Panc1 (cell line): ENCODE measurements at places on chromosomes 7 and 10. TPM values are rescaled to one million over a fixed set of nuclear protein-coding genes. Genes with fewer than 3 reads are reported as not detected.

DNA sequence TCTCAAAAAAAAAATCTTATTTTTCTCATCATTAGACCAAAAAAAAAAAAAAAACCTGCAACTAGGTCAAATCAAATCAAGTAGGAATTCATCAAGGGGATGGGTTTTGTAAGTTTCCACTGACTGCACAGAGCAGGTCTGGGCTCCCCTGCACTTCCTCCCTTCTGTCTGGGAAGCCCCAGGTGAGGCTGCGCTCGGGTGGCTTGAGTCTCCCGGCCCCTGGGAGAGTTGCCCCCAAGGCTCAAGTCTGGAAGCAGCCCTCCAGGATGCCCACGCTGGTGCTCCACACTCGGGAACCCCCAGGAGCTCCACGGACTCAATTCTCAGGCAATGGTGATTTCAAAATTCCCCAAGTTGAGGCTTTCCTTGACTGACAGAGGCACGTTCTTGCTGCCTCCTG, 41.7 kb upstream of the RBM33 start:
- no peaks in the 10 kb centered on the region; the same call in 1 of the 2 replicates for H3K4me1 ChIP-seq
- no peak overlapping the region for H3K27ac ChIP-seq
- no peak overlapping the region for H3K4me3 ChIP-seq
- DNase-seq: no peak

The CNPY1 gene
- total RNA-seq: not detected

DNA sequence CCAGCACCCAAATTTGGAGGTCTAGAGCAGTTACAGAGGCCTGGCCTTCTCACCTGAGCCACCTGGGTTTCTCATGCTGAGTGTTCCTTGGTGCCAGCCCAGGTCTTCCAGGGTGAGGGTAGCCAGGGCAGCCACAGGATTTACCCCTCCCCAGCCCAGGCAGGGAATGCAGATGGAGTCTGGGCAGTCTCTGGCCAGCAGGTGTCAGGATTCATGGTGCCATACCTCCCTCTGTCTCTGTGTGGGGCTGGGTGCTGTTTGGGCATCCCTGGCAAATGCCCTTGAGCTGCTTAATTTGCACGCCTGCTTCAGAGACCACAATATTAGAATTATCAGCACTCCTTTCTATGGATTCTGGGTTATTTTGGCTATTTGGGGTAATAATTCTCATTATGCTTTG, 246.7 kb downstream of the GFRA1 start:
- H3K4me3 ChIP-seq: no peak overlapping the region
- no peaks in the 10 kb centered on the region for H3K4me1 ChIP-seq
- no peak for DNase-seq
- no peaks in the 10 kb centered on the region for H3K36me3 ChIP-seq
- H3K27me3 ChIP-seq: no peaks in the 10 kb centered on the region

DNA sequence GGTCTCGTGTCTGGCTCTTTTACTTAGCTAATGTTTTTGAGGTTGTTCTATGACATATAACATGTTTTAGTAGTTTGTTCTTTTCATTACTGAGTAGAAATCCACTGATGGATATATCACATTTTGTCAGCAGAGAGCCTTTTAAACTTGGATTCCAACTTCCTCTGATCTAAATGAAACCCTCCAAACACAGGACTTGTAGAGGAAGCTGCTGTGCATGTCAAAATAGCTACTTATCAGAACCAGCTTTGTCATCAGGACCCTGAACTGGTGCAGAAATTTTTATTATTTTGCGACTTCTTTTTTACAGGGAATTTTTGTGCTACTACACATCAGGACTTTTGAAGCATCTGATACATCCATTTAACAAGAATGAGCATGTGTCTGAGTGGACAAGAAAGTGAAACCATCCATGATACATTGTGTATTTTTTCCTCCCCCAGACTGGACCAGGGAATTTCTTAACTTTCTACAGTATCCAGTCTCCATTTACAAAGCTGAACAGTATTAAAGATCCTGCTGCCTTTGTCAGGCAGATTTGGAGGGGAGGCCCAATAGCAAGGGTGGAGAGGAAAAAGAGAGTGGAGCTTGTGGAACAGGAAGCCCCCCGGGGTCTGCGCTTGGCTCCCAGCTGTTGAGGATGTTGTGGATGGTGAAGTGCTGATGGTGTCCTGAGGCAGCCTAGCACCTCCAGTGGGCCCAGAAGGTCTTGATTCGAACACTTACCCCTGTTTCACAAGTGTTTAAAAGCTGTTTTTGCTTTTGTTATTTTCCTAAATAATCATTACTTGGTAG, 29.3 kb upstream of the MTPAP start:
- no peak overlapping the region for H3K27ac ChIP-seq
- DNase-seq: no peak
- no peaks in the 10 kb centered on the region for H3K36me3 ChIP-seq
- H3K4me3 ChIP-seq: no peak overlapping the region
- no peaks in the 10 kb centered on the region for H3K27me3 ChIP-seq
- H3K4me1 ChIP-seq: no peaks in the 10 kb centered on the region

The HOXA7 gene
- total RNA-seq: not detected

The PON1 gene
- total RNA-seq: not detected

DNA sequence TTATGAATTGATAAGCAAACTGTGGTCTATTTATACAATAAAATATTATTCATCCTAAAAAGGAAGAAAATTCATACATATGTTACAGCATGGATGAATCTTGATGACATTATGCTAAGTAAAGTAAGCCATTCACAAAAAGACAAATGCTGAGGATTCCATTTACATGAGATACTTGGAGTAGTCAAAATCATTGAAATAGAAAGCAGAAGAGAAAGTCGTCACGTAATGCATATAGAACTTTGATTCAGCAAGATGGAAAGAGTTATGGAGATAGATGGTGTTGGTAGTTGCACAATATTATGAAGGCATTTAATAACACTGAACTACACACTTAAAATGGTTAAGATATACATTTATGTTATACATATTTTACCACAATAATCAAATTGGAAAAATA, 309.7 kb upstream of the KLF6 start:
- DNase-seq: no peak
- H3K4me3 ChIP-seq: no peak overlapping the region
- H3K4me1 ChIP-seq: no peaks in the 10 kb centered on the region
- H3K27me3 ChIP-seq: no peaks in the 10 kb centered on the region
- H3K36me3 ChIP-seq: no peaks in the 10 kb centered on the region
- no peak overlapping the region for H3K27ac ChIP-seq

DNA sequence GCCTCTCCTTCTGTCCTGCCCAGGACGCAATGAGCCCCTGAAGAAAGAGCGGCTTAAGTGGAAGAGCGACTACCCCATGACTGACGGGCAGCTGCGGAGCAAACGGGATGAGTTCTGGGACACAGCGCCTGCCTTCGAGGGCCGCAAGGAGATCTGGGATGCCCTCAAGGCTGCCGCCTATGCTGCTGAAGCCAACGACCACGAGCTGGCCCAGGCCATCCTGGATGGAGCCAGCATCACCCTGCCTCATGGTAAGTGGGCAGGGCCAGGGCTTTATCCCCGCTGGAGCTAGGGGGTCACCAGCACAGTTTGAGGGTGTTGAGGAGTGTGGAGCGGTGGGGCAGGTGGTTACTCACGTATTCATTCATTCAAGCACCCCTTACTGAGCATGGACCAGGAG, 4.7 kb upstream of the ANKRD2 start:
- no peak overlapping the region for H3K27ac ChIP-seq
- no peaks in the 10 kb centered on the region for H3K27me3 ChIP-seq
- no peak for DNase-seq
- H3K4me1 ChIP-seq: peaks cover 31% of the 10 kb centered on the region
- H3K36me3 ChIP-seq: no peaks in the 10 kb centered on the region
- H3K4me3 ChIP-seq: no peak overlapping the region

The NKX1-2 gene
- 0.15 TPM for total RNA-seq

GRCh38 chr7:47285860-47286491, 295.9 kb downstream of the TNS3 start:
- H3K27me3 ChIP-seq: no peaks in the 10 kb centered on the region
- DNase-seq: no peak
- H3K4me3 ChIP-seq: no peak overlapping the region
- H3K27ac ChIP-seq: no peak overlapping the region
- peaks cover 81% of the 10 kb centered on the region for H3K36me3 ChIP-seq
- peaks cover 4% of the 10 kb centered on the region; the same call in 1 of the 2 replicates for H3K4me1 ChIP-seq

The GPC2 gene
- 7.9 TPM for total RNA-seq

DNA sequence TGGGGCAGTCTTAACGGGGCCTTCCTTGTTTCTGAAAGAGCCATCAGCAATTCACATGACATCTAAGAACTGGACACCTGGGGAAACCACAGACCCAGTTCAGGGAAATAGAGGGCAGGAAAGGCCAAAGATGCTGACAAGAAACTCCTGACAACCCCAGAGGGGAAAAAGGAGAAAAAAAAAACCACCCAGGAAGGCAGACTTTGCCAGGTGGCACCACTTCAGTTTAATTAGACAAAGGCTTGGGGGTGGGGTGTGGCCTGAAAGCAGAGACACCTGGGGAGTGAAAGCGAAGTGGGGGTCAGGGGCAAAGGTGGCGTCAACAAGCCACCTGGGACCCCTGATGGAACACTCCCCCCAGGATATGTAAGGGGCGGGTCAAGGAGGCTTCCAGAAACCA, 53.6 kb downstream of the RAB11FIP2 start:
- no peaks in the 10 kb centered on the region for H3K4me1 ChIP-seq
- H3K27ac ChIP-seq: no peak overlapping the region

GRCh38 chr10:14302035-14302434, 28.7 kb downstream of the FRMD4A start:
- H3K36me3 ChIP-seq: no peaks in the 10 kb centered on the region
- no peak for DNase-seq
- H3K4me1 ChIP-seq: no peaks in the 10 kb centered on the region

- no peak overlapping the region for H3K4me3 ChIP-seq
- no peaks in the 10 kb centered on the region for H3K36me3 ChIP-seq
- H3K27me3 ChIP-seq: no peaks in the 10 kb centered on the region
Measured at GRCh38 chr10:99809931-99810615, 27.6 kb downstream of the ABCC2 start.
